ENCODE measurements at places on chromosomes 4 and X.

DNA sequence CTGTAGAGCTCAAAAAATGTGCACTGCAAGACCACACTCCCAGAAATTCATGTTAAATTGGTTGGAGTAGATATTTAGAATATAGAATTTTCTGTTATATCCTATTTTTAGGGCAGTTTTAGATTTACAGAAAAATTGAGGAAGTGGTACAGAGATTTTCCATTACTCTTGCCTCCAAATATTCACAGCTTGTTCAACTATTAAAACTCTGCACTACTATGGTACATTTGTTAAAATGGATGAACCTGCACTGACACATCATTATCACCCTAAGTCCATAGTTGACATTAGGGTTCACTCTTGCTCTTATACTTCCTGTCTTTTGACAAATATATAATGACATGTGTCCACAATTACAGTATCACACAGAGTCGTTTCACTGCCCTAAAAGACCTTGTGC, 1724.5 kb downstream of the C4orf33 start:
- DNase-seq: no peak

GRCh38 chr4:150722908-150723362, 141.0 kb downstream of the MAB21L2 start:
- DNase-seq: no peak

GRCh38 chrX:44843753-44844152, at the start of gene DUSP21:
Gene DUSP21 (plus strand): TSS chrX:44844021. CDS start chrX:44844133, 112 bp downstream.
- DNase-seq: no peak

- DNase-seq: no peak
Measured at GRCh38 chrX:77436682-77437081, 10.5 kb upstream of the FGF16 start.

GRCh38 chr4:38146383-38146782, 186.2 kb downstream of the PTTG2 start:
- DNase-seq: no peak

DNA sequence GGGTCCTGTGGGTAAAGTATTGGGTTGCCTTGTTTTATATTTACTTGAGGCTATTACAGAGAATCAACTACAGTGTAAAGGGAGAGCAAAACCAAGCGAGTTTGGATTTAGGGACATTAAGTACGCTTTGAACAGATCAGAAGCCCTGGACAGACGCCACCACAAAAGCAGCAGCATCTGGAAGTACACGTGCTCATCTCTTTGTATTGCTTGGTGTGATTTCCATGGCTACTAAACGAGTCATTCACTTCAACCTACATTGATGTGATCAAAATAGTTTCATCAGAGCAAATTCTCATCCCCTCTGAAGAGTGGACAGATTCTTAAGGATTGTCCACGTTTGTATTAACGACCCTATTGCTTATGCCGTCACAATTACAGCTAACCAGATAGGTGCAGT, 85.1 kb downstream of the SORBS2 start:
- peak; percentile 3 for DNase-seq

- DNase-seq: peak; percentile 71
Measured at GRCh38 chr4:185183622-185184281, 20.0 kb downstream of the CFAP97 start.

GRCh38 chr4:22202246-22202974, 253.8 kb upstream of the KCNIP4 start:
- no peak for DNase-seq

- DNase-seq: no peak
Measured at GRCh38 chrX:41127477-41128192, 42.4 kb downstream of the USP9X start.

DNA sequence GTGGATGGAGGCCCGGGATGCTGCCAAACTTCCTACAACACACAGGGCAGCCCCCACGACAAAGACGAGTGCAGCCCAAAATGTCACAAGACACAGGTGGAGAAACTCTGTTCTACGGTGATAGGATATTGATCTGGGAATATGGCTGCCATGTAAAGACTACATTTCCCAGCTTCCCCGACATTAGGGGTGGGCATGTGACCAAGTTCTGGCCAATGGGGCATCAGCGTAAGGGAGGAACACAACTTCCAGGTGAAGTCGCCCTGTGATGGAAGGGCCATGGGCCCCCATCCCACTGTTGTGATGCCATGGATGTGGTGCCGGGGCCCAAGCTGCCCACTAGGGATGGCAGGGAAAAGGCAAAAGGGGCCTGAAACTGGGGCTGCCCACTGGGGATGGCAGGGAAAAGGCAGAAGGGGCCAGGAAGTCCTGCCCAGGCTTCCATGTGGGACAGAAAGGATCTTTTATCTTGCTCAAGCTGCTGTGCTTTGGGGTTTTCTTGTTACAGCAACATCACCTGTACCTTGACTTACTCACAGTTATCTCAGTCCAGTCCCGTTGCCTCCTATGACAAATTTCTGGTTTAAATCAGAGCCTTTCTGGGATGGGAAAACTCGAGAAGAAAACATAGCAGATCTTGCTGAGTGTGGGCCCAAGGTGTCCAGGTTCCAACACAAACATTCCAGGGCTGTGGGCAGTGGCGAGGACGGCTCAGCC, 9.7 kb upstream of the ADRA2C start:
- DNase-seq: peak; percentile 6

- no peak for DNase-seq
Measured at GRCh38 chr4:78616046-78616498, 64.5 kb downstream of the ANXA3 start.

DNA sequence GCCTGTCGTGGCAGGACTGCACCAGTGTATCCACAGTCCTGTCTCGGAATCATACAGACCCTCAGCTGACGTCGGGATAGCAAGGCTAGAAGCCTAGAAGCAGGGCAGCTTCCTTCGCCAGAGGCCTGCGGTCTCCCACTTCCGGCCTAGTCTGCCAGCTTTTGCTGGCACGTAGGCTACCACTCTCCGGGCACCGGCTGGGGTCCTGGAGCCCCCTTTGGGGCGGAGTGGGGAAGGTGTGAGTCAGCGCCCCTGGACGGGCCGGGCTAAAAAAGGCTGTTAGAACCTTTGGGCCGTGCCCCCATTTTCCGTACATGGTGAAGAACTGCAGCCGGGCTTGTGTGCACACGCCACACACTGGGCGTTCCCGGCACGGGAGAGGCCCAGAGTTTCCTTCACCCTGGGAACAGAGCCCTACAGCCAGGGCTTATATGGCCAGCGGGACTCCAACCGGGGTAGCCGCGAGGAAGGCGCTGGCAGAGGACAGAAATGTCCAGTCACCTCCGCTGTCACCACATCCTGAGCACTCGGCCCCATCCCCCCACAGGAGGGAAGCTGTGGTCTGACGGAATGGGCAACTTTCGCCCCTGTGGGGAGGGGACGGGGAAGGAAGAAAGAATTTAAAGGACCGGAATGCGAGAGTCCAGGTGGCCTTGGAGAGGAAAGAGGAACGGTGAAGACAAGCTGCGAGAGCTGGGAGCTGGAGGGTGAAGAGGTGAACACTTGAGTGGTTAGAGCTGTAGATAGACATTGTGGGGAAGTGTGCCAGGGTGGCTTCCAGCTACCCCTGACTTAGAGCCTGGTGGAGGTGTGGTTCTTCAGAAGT, 4.6 kb downstream of the MAGIX start:
- DNase-seq: no peak

GRCh38 chr4:159018062-159018629, 84.7 kb upstream of the RAPGEF2 start:
- DNase-seq: no peak

- no peak for DNase-seq
Measured at GRCh38 chr4:930827-931193, 1.3 kb downstream of the GAK start.

DNA sequence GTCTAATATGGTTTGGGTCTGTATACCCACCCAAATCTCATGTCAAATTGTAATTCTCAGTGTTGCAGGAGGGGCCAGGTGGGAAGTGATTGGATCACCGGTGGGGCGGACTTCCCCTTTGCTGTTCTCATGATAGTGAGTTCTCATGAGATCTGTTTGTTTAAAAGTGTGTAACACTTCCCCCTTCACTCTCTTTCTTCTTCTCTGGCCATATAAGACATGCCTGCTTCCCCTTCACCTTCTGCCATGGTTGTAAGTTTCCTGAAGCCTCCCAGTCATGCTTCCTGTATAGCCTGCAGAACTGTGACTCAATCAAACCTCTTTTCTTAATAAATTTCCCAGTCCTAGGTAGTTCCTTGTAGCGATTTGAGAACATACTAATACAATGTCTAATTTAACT, 19.7 kb upstream of the SCRG1 start:
- no peak for DNase-seq

DNA sequence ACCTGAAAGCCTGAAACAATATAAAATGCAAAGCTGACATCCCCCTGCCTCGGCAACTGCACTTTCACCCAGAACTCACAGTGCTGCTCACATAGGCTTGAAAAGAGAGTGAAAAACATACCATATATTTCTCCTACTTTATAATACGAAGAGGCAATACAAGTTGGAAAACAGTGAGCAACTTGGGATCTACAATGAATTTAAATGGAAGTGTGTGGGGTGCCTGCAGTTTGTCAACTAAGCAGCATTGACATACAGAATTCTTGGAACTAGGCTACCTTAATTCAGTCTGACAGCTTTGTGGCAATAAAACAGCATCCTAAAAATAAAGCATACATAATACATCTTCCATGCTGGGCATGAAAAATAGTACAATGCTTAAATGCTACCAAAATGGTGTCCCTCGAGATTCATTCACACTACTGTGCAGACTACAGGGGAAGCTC, 8.0 kb downstream of the GASK1B start:
- no peak for DNase-seq

- no peak for DNase-seq
Measured at GRCh38 chrX:23936180-23936579, 28.4 kb downstream of the CXorf58 start.

- DNase-seq: no peak
Measured at GRCh38 chr4:104451573-104451972, 43.1 kb downstream of the CXXC4 start.

GRCh38 chr4:187227907-187228704, 504.4 kb upstream of the FAT1 start:
- no peak for DNase-seq

DNA sequence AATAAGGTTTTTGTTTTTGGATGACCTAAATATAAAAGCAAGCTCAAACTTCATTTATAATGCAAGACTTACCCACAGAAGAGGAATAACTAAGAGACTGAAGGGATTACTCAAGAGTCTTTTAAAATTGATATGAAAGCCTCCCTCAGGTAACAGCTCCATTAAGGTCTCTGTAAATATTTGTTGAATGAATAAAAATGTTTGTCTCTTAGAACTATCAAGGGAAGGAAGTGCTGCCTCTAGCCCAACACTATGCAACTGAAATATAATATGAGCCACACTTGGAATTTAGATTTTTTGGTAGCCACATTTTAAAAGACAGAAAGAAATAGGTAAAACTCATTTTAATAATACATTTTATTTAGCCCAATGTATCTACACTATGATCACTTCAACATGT, 127.8 kb downstream of the SH3RF1 start:
- DNase-seq: no peak

GRCh38 chrX:41722816-41723618, 964 bp upstream of the GPR82 start:
- no peak for DNase-seq

- no peak for DNase-seq
Measured at GRCh38 chrX:71489540-71489939, 43.4 kb upstream of the OGT start.

DNA sequence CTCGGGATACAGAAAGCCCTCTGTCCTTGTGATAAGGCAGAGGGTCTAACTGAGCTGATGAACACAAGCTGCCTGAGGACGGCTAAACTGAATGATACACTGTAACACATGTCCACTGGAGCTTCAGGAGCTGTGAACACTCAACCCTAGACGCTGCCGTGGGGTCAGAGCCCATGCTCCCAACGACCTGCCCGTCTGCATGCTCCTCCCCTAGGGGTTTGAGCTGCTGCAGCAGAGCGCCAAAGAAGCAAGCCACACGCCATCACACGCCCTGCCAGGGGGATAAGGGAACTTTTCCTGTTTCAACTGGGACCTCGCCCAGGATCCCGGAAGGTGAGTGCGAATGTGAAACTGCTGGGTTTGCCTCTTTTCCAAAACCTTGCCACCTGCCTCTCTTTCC, 361.8 kb downstream of the FAT4 start:
- no peak for DNase-seq

DNA sequence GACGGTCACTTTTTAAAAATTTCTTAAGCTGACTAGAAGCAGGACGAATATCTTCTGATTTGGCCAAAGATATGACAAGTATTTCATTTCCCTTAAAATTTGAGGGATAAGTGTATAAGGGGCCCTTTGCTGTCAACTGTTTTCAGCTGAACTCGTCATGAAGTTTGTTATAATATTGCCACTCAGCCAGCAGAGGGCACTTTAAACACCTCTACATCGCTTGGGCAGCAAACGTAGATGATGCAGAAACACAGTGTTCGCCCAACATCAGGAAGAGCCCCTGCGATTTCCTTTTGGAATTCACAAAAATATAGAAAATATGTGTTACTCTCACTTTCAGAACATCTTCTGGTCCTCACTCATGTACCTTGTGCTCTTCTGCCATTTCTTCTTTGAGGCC, 435.7 kb upstream of the FMR1 start:
- DNase-seq: peak; percentile 63

DNA sequence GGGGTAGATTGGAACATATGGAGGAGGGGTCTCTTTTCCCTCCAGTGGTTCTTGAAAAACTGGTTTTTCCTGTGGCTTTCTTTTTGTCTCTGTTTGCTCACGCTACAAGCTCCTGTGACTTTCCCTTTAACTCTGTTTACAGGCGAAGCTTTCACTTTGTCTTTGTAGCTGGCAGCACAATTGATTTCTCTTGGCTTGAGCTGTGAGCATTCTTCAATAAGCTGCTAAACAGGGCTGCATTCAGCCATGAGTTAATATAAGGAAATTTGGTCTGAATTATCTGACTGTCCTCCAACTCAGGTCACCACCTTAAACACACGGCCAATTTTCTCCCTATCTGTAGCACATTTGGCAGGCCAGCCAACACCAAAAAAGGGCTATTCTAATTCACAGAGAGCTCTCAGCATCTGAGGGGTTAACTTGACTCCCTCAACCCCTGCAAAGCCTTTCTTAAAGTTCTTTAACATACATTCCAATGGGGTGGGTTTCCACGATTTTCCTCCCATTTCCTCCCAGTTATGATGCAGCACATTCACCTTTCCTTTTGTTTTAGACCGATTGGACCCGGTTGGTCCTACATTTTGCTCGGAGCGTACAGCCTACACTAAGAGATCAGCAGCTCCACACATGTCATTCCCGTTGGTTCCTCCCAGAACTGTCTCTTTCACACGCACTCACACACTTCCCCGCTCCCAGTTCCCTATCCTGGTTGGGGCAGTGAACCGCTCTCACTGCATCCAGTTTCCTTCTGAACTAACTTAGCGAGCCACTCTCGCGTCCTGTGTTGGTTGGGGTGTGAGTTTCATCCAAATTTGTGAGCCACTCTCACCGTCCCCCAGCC, 45.4 kb downstream of the UGT2A3 start:
- no peak for DNase-seq

DNA sequence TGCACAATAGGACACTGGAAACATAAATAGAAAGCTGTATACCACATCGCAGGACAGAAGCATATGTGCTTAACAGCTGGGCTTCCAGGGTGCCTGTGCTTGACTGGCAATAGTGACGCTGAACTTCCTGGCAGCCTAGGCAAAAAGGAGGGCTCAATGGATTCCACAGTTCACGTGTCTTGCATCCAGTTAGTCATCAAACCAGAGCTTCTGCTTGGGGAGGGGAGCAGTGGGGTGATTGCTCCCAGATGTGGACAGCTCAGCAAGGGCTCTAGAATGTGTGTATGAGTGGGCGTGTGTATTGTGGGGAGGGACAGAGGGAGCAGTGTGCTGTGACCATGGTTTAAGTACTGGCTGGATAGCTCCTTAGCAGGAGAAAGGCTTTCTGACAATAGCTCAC, 2.3 kb downstream of the PRRG3 start:
- DNase-seq: no peak
